ENCODE measurements at places on chromosomes 7 and 10.

- DNase-seq = no peak
Observed at GRCh38 chr10:107733328-107734130, 569.0 kb upstream of the SORCS1 start.

DNA sequence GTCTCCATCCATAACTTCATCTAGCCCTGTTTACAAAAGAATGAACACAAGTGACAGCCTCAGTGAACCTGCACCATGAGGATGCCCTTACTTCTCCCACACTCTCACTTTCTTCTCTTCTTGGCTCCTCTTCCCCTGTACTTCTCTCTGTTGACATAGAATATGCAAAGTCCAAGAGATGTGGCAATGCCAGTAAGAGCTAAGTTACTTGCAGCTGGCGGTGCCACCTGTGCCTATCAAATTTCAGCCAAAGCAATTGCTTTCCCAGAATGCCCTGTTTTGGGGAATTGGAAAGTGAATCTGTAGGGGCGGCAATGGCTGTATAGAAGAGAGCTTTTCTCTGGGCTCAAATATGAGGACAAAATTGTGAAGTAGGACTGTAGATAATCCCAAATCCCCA lies 557.8 kb downstream of the AUTS2 start:
- DNase-seq = no peak

DNA sequence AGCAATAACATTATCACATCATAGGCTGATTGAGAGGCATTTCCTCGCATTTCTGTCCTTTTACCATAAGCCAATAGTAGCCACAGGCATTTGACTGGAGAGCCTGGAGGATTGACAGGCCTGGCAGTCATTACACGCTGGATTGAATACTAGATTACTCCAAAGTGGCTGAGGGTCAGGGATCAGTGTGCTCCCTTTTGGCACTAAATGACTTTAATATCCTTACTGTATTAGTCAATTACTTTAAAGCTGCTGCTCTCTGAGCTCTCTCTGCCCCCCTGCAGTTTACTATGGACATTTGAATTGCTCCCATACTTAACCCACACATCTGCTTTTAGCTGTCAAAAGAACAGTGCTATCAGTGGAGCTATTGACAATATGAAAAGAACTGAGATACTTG lies 302.0 kb downstream of the TFEC start:
- no peak for DNase-seq

GRCh38 chr10:27439101-27439500 lies 65.0 kb upstream of the RAB18 start:
- DNase-seq = no peak

DNA sequence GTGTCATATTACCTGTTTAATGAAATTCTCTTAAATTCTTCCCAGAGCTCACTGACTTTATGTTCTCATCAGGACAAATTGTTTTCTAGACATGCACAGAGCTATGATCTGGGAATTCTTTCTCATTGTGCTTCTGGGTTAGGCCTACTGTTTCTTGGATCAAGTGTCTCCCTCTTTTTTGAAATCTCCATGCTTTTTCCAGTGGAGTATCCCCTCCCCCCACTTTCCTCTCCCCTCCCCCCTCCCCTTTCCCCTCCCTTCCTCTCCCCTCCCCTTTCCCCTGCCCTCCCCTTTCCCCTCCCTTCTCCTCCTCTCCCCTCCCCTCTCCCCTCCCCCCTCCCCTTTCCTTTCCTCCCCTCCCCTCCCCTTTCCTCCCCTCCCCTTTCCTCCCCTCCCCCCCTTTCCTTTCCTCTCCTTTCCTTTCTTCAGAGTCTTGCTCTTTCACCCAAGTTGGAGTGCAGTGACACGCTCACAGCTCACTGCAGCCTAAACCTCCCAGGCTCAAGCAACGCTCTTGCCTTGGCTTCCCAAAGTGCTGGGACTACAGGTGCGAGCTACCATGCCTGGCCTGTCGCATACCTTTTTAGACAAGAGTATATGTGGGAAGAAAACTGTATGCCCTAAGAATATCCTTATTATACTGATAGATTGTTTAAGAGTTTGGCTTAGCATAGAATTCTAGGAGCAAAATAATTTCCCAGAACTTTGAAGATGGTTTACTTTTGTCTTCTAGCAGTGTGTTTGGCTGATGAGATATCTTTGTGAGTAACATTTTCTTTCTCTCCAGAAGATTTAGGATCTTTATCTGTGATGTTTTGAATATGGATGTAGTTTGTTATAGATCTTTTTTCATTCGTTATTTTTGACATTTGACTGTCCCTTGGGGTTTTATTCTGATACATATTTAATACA lies 2.5 kb downstream of the DYNC2I1 start:
- DNase-seq = no peak

GRCh38 chr7:74489997-74490945 lies 36.6 kb downstream of the GTF2IRD1 start:
- no peak for DNase-seq

DNA sequence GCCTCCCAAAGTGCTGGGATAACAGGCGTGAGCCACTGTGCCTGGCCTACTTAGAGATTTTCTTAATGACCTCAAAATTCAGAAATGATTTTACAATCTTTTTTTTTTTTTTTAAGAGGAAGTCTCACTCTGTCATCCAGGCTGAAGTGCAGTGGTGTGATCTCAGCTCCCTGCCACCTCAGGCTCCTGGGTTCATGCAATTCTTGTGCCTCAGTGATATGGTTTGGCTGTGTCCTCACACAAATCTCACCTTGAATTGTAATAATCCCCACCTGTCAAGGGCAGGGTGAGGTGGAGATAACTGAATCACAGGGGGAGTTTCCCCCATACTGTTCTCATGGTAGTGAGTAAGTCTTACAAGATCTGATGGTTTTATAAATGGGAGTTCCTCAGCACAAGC lies 159.9 kb downstream of the DNAJC1 start:
- no peak for DNase-seq

DNA sequence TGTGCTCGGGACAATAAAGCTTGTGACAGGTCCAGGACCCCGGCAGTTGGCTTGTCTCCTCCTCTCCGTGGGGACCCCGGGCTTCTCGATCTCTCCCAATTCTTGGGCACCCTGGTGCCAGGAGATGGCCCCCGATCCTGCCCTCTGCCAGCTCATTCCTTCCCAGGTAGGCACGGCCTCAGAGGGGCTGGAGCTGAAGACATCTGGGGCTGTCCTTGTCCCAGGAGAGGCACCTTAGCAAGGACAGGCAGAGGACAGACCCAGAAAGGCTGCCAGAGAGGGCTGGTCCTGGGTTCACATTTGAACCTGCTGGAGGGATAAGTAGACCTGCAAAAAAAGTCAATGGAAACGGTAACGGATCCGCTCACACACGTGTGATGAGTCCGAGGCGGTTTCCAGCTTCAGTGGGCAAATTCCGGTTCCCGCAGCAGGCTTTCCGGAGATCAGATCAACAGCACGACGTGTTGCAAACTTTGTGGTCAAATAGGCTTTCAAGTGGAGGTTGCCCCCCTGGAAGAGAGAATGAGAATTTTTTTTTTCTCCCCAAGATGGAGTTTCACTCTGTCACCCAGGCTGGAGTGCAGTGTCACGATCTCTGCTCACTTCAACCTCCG lies 47.7 kb upstream of the GTF2IRD1 start:
- no peak for DNase-seq

DNA sequence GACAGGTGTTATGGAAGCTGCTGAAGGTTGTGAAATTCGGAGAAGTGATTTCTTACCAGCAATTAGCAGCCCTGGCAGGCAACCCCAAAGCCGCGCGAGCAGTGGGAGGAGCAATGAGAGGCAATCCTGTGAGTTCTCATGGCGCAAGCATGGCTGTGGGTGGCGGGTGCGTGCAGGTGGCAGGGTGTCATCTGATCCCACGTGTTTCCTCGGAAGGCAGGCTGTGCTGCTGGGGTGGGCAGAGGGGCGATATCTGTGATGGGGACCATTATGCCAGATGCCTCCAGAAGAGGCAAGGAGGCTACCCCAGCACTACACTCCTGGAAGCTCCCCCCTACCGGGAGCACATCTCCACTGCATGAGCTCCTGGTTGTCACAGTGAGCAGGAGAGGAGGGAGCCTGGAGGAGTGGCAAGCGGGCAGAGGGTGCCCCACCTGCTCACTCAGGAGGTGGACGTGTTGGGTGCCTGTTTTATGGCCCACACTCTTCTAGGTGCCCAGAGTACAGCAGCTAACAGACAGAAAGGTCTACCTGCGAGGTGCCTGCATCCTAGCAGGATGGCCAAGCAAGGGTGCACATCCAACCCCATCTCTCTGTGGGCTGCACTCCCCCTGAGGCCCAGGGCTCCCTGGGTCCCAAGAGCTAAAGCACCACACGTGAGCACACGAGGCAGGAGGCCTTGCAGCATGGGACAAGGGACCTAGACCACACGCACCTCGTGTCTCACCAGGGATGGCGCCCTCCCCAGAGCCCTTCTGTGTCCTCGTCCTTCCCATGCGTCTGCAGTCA lies 204.7 kb downstream of the EBF3 start:
- DNase-seq = no peak

DNA sequence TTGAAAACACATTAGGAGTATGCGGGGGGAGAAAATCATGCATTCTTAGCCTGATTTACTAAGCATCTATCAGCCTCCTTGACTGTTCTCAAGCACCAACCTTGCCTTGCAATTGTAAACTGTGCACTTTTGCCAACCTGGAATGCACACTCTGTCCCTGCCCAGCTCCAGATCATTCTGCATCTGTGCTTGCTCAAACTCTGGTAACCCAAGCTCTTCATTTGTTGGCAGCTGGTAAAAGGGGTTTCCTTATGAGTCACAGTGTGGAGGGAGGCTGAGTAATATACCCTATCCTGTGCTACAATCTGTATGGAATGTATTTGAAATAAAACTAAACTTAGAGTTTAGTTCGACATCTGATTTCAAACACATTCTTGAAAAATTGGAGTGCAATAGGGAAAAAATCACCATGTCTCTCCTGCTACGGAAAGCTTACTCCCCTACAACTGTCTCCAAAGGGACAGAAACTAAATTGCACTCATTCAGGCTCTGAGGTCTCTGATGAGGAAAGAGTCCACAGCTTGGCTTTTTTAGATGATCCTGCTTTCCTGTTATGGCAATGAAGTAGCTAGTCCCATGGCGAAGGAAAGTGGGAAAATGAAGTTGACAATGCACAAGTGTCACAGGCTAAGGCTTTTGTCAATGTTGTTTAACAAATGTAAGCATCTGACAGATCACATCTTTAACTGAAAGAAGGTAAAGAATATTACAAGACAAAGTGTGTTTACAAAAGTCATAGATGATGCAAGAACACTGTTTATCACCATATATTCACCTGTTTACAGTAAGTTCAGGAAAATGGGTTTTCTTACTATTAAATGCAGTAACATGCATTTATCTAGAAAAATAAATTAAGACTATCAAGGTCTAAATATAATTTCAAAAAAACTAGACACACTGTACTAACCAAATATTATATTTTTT lies 61.9 kb downstream of the TES start:
- peak; percentile 76 for DNase-seq

DNA sequence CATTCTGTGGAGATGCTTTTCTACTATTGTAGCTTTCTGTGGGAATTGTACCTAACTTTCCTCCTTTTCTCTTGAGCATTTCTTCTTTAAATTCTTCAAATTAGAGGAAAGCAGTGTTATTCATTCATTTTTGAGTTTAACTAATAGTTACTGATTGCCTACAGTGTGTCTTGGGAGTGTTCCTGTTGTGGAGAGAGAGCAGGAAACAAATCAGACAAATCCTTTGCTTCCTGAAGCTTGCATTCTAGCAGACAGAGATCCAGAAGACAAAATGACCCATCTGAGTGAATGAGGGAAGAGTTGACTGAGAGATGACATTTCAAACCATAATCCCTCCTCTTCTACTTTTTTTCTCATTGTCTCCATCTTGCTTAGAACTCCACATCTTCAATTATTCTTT lies 170.4 kb downstream of the SUGCT start:
- DNase-seq = no peak

DNA sequence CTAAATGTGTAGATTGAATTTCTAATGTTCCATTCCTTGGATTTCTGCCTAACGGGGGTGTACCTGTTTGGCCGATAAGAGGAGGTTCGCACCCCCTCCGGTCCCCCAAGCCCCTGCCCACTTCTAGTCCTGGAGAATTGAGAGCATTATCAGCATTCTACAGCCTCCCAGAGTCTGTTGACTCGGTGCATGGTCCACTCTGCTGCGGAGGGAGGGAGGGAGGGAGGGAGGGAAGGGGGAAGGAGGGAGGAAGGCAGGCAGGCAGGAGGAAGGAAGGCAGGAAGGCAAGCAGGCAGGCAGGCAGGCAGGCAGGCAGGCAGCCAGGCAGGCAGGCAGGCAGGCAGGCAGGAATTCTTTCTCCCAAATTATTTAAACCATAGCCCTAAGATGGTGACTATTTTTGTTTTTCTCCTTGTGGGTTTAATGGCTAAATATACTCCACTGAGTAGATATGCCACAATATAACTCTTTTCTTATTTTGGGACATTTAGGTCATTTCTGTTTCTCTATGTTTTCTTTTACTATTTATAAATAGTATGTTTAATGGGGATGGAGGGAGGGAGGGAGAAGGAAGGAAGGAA lies 69.5 kb upstream of the CHST15 start:
- no peak for DNase-seq

GRCh38 chr10:4733150-4733842 lies 92.7 kb upstream of the AKR1E2 start:
- DNase-seq = peak; percentile 79

DNA sequence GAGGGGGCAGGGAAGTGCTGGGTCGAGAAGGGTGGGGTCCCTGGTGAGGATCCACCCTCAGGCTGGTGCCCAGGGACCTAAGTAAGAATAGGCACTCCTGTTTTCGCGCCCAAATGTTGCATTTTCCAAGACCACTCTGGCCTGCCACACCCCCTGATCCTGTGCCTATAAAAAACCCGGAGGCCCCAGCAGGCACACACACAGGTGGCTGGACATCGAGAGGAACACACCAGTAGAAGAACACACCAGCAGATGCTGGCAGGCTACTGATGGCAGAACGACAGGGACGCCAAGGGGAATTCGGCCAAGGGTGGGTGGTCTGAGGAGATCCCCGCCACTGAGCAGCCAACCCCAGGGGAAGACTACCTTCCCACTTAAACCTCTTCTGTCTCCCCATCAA lies 633.9 kb upstream of the POT1 start:
- DNase-seq = no peak

DNA sequence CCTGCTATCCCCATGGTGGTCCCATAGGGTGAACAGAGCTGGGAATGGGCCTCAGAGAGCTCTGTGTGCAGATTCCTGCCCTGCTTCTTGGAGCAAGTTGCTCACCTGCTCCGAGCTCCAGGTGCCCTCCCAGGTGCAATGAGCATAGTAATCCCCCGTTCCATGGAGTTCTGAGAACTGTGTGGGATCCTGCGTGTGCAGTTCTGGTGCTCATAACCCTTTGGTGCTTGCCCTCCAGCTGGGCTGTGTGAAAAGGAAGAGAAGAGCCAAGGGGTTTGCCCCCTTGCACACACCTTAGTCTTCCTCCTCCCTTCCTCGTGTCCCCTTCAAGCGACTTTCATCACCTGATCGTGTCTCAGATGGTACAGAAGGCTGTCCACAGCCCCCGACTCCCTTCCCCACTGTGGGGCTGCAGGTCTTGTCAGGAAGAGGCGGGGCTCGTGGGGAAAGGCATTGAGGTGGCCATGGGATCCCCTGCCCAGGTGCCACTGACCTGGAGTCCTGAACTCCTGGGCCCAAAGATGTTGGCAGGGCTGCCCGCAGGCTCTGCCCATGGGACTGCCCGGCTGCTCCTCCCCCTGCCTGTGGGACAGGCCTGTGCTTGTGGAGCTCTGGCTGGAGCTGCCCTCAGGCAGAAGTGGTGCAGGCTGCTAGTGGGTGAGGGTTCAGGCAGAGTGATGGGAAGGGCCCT lies 21.9 kb upstream of the ZNF488 start:
- peak; percentile 38 for DNase-seq

Measured in trophoblast cell (in vitro differentiated cells and primary cell).